Lung (tissue), 17 donors: ENCODE measurements at places on chromosomes 7 and 10. TPM values are rescaled to one million over a fixed set of nuclear protein-coding genes. Genes with fewer than 3 reads are reported as not detected.

EBF3 gene
- total RNA-seq: not detected

PLEKHS1 gene
- 21.9 TPM for total RNA-seq

IFIT2 gene
- total RNA-seq: 12.1 TPM

SPDYE3 gene
- not detected for total RNA-seq

TMEM229A gene
- not detected for total RNA-seq

ADRB1 gene
- 21.4 TPM for total RNA-seq

LRRC18 gene
- total RNA-seq: 4.5 TPM

SLC39A12 gene
- total RNA-seq: not detected

FAM180A gene
- total RNA-seq: 2.1 TPM

- H3K27me3 ChIP-seq: no peaks in the 10 kb centered on the region
- H3K4me3 ChIP-seq: peak overlapping the region; percentile 93
- peaks cover 14% of the 10 kb centered on the region for H3K4me1 ChIP-seq
- peak; percentile 64 for DNase-seq
- H3K27ac ChIP-seq: peak overlapping the region; percentile 94
Measured at GRCh38 chr10:114821915-114822443, 399 bp downstream of the FHIP2A start.

DNA sequence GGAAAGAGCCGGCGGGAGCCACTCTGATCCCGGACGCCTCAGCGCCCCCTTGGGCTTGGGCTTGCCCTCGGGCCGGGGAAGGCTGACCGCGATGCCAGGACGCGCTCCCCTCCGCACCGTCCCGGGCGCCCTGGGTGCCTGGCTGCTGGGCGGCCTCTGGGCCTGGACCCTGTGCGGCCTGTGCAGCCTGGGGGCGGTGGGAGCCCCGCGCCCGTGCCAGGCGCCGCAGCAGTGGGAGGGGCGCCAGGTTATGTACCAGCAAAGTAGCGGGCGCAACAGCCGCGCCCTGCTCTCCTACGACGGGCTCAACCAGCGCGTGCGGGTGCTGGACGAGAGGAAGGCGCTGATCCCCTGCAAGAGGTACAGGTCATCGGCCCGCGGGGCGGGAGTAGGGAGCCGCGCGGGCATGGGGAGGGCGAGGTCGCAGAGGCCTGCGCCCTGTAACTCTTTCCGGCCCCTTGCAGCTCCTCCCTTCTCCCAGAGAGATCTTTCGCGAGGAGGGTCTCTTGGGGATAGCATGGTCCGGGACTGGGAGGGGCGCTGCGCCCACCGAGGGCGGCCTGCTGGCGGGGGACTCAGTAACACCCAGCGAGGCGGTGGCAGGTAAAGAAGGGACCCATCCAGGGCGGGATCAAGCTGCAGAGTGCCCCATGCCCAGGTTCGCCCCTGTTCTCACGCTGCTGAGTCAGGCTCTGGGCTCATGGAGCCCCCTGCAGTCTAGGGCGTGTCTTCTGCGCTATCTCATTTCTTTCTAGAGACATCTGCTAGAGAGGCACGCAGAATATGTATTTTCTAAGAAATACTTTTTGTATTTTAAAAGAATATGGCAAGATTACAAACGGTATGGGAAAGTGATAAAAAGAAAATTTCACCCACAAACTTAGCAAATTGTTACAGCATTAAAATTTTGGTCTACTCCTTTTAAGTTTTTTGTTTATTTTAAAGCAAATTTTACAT, 687 bp downstream of the EPDR1 start:
- peak; percentile 73 for DNase-seq
- H3K4me1 ChIP-seq: peaks cover 5% of the 10 kb centered on the region
- H3K27me3 ChIP-seq: peaks cover 6% of the 10 kb centered on the region
- peak overlapping the region; percentile 93 for H3K27ac ChIP-seq

GRCh38 chr7:157559596-157560257, 222.9 kb downstream of the DNAJB6 start:
- H3K27me3 ChIP-seq: no peaks in the 10 kb centered on the region
- no peak overlapping the region for H3K4me3 ChIP-seq
- DNase-seq: no peak
- no peaks in the 10 kb centered on the region for H3K4me1 ChIP-seq
- no peak overlapping the region for H3K27ac ChIP-seq

DNA sequence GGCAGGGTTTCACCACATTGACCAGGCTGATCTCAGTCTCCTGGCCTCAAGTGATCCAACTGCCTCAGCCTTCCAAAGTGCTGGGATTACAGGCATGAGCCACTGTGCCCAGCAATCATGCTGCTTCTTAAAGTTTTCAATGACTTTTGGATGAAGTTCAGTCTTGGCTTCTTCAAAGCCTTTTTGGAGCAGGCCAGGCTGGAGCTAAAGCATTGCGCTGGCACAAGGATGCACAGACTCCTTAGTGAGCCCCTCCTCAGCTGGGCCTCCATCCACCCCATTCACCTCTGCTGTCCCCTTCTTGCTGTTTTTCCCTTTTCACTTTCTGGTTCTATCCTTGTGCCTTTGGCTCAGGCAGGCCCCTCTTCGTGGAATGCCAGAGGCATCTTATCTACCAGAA, 638.6 kb downstream of the TYW1 start:
- H3K36me3 ChIP-seq: no peaks in the 10 kb centered on the region
- no peak overlapping the region for H3K27ac ChIP-seq
- H3K4me3 ChIP-seq: no peak overlapping the region
- DNase-seq: no peak
- no peaks in the 10 kb centered on the region for H3K4me1 ChIP-seq

DNA sequence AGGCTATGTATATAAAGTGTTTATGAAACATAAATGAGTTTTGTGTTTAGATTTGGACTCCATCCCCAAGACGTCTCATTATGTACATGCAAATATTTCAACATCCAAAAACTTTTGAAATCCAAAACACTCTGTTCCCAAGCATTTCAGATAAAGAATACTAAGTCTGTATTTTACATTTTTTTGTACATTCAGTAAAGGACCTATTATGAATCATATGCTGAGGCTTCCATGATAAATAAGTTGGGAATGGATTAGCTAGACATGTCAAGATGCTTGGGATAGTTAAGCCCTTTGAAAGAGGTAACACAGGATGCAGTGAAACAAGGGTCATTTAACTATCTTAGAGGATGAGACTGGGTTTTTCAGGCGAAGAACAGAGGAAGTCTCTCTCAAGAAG, 262.9 kb downstream of the SNX13 start:
- H3K36me3 ChIP-seq: no peaks in the 10 kb centered on the region
- peak; percentile 44 for DNase-seq
- no peak overlapping the region for H3K4me3 ChIP-seq
- no peaks in the 10 kb centered on the region for H3K4me1 ChIP-seq

DNA sequence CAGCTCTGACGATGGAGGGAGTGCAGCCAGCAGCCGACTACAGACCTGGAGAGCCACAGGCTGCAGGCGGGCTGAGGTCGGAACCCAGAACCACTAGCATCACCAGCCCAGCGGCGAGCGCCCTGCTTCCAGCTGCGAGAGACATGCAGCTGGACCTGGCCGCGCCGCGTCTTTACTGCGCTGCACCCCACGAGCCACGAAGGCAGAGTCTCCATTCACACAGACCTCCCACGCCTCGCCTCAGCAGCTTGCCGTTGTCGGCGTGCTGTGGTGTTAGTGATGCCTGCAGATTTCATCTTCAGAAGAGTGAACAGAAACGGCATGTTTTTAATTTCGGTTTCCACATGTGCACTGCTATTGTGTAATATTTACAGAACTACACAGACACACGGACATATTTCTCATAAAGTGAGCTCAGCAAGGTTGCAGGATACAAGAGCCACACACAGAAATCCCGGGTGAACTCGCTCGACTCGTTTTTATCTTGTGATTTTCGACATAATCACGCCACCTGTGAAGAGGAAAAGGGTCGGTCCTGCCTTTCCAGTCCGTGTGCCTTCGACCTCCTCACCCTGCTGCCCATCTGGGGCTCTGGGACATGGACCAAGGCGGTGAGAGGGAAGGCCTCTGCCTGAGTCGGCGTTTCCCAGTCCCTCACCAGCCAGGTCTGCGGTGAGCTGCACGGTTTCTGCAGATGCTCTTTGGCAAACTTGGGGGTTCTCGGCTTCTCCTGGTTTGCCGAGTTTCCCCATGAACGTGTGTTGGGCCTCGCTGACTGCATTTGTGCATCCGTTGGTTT, 252.2 kb downstream of the ELFN1 start:
- peaks cover 8% of the 10 kb centered on the region for H3K36me3 ChIP-seq
- H3K27me3 ChIP-seq: no peaks in the 10 kb centered on the region
- no peak overlapping the region for H3K4me3 ChIP-seq
- H3K27ac ChIP-seq: no peak overlapping the region
- DNase-seq: no peak

DNA sequence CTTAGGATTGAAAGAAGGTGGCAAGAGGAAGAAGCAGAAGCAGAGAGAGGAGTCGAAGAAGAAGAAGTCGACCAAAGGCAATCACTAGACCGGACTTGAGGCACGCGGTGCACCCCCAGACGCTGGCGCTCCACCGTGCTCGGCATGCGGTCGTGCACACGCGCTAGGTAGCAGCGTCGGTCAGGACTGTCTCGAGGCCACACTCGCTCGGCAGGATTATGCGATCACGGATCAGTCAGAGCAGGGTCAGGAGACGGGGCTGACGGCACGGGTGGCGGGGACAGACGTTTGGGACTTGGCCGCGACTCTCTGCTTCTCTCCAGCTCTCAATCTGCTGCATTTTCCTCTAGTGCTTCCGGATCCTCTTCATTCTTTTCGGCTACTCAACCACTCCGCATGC, 79.2 kb downstream of the DNAJB6 start:
- H3K36me3 ChIP-seq: peaks cover 30% of the 10 kb centered on the region
- H3K4me3 ChIP-seq: no peak overlapping the region
- H3K27ac ChIP-seq: no peak overlapping the region
- DNase-seq: no peak
